Vein endothelial cell (primary cell): ENCODE measurements at places on chromosomes 7 and 10. TPM values are rescaled to one million over a fixed set of nuclear protein-coding genes. Genes with fewer than 3 reads are reported as not detected.

EVX1 gene
- not detected in 2 replicates for total RNA-seq

PAX4 gene
- total RNA-seq, result not detected in 2 replicates

VTI1A gene
- 33.3 and 40.4 TPM in 2 replicates for total RNA-seq

SEC23IP gene
- 31.4 and 52.0 TPM in 2 replicates for total RNA-seq

ANKIB1 gene
- total RNA-seq, result 35.9 and 49.3 TPM in 2 replicates

ANKRD26 gene
- total RNA-seq, result 8.2 and 9.6 TPM in 2 replicates

TRIM73 gene
- total RNA-seq, result 0.98 and 1.2 TPM in 2 replicates

CRYGN gene
- not detected in 2 replicates for total RNA-seq

PRSS1 gene
- total RNA-seq, result not detected in 2 replicates
